ENCODE measurements at places on chromosomes 7 and 10.

DNA sequence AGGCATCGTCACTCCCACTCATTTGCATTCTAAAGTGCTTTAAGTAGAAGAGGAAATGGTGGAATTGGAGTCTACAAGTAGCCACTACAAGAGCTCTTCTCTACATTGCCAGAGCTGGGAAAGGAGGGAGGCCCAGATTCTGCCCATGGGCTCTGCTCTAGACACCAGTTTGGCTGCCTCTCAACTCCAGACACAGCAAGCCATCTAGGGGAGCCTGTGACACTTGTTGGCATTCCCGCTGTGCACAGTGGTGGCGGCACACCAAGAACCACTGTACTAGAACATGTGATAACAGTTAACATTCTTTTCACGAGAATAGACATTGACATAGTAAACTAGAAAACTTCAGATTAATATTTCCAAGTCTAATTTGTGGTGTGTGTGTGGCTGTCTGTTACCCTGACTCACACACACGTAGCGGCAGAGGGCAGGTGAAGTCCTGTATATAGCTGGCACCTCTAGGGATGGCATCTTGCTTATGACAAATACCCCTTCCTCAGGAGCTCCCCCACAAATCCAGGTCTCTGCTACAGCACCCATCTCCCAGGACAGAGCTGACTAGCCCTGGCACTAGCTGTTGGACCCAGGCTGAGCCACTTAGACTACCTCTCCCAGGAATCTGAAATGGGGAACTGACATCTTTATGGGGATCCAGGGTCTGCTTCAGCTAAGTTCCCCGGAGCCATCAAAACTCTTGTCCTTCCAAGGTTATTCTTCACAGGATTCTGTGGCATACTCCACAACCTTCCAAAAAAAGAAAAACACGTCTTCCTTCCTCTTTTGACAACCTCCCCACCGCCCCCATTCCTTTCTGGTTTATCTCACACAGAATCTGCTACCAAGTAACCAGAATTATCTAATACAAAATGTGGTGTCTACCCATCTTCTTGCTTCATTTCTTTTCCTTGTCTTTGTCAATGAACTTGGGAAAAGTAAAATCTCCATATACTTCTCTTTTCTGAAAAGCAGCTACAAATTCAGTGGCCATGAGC lies 54.7 kb upstream of the MRLN start:
- DNase-seq = no peak

GRCh38 chr7:12389089-12389700 lies 14.5 kb downstream of the VWDE start:
- peak; percentile 77 for DNase-seq

- DNase-seq = no peak
Measured at GRCh38 chr10:50395271-50395670, 144.0 kb upstream of the ASAH2 start.

DNA sequence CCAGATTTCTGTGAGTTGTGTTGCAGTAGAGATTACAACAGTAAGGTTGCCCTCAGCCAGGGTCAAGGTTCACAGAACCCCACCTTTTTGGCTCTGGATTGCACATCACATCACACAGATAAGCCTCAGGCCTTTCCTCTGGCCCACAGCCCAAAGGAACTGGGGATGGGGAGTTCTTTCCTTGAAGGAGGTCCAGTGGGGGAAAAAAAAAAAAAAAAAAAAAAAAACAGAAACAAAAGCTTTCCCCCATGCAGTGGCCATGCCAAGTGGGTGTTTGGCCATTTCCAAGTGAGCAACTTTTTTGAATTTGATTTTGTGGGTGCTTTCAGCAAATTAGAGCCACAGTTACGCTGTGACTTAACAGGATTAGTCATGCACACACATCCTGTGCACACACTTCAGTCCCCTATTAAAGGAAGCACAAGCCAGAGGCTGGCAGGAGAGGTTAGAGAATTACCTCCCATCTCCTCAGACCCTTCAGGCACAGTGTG lies 79.3 kb upstream of the NANOS1 start:
- no peak for DNase-seq

GRCh38 chr10:131430716-131431412 lies 119.3 kb upstream of the TCERG1L start:
- no peak for DNase-seq

GRCh38 chr7:28956608-28957063 lies 1.5 kb downstream of the TRIL start:
- DNase-seq = no peak

DNA sequence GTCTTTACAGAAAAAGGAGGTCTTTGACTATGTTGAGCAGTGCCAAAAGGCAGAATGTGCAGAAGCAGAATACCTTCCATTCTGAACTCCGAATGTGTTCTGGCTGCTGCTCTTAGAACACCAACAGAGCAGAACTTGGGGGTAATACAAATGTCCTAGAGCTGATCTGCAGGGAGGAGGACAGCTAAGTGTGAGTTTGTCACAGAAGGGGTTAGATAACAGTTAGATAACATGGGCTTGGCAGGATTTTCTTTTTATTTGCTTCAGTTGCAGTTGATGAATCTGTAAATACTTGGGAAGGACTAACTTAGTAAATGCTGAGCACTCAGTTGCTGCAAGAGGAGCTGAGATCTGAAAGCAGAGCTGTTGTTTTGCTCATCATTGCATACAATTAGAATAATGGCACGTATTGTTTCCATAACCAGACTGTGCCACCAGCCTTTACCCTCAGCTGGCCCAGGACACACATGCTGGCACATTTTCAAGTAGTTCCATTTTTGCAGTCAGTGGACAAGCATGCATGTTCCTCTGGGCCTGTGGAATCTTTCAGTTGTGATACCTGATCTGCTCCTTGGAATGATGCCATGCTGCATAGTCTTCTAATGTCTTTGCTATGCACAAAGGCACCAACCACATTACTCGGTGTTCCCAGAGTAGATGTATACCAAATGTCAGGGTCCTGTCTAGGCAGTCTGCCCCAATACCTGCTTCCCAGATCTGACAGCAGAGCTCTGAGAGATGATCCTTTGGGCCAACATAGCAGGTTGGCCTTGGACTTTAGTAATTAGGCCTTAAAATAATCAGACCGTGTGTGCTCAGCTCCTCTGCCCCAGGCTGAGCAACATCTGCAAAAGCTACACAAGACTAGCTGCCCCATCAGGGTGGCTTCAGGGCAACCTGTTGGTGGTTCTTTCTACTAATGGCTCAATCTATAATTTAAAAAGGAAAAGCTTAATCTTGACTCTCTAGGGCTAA lies 55.7 kb downstream of the GSDME start:
- DNase-seq = no peak

- no peak for DNase-seq
Measured at GRCh38 chr7:83819911-83820310, 171.0 kb upstream of the SEMA3E start.

DNA sequence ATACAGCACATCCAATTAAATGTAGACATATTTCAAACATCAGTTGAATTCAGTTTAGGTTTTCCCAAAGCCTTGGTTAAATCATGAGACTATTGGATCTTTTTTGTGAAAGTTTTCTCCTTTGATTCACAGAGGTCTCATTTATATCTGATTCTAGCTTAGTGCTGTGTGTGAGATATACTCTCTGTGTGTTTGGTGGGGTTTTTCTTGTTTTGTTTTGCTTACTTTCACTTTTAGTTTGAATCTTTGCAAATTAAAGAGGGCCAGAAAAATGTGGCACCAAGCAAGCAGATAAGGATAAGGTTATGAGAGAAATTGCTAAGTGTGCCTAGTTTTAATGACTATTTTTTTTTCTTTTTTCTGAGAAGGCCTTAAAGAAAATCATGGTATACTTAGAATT lies 12.6 kb upstream of the OR6B1 start:
- no peak for DNase-seq

DNA sequence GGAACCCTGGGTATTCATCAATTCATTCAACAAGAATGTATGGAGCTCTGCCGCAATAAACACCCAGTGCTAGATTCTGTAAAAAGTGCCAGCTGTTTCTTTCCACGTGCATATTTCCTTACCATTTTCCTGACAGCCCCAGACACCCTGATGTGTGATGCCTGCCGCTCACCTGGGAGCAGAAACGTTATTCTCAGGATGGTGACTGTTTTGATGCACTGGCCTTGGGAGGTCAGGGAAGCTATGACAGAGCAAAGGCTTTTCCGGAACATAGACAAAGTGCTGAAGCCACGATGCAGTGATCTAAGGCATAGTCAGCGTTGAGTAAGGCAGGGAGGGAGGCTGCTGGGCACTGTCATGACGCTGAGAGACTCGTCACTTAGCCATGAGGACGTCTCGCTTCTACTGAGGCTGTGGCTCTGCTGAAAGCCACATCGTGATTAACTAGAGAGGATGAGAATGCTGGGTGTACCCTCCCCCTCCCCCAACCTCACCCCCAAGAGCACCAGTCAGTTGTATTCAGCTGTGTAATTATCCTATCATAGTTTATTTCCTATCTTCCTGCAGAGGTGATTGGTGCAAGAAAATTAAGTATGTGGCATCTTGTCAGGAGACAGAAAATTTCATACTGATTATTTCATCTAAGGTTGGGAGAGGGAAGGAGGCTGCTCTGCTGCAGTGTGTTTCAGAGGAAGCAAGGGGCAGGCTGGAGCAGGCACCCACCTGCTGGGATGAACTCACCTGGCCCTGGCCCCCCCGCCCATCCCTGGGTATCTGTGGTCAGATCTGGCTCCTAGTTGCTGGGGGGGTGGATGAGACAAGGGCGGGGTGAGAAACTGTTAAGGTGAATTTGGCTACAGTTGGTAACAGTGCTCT lies 48.8 kb upstream of the SMNDC1 start:
- peak; percentile 70 for DNase-seq

DNA sequence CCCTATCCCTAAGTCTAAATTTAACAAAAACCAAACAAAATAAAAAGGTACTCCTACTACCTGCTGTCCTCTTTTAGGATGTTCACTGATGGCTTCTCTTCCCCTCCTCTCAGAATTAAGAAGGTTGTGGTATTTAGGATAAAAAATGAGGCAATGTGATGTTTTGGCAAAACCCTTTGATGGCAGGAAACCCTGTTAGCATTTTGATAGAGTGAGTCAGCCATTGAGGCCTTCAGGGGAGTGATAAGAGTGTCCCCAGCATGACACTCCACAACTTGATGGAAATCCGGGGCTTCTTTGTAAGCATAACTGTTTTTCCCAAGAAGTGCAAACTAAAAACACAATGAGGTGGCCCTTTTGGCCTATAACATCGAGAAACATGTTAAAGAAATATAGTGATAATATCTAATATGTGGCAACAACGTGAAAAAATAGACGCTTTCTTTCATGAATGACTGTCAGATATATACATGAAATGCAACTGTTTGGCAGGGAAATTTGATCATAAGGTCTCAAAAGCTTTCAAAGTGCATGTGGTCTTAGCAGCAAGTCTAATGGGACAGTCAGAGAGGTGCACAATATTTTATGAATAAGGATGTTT lies 55.0 kb downstream of the PRTFDC1 start:
- DNase-seq = no peak

GRCh38 chr10:12766223-12766622 lies 235.3 kb downstream of the CCDC3 start:
- DNase-seq = no peak

DNA sequence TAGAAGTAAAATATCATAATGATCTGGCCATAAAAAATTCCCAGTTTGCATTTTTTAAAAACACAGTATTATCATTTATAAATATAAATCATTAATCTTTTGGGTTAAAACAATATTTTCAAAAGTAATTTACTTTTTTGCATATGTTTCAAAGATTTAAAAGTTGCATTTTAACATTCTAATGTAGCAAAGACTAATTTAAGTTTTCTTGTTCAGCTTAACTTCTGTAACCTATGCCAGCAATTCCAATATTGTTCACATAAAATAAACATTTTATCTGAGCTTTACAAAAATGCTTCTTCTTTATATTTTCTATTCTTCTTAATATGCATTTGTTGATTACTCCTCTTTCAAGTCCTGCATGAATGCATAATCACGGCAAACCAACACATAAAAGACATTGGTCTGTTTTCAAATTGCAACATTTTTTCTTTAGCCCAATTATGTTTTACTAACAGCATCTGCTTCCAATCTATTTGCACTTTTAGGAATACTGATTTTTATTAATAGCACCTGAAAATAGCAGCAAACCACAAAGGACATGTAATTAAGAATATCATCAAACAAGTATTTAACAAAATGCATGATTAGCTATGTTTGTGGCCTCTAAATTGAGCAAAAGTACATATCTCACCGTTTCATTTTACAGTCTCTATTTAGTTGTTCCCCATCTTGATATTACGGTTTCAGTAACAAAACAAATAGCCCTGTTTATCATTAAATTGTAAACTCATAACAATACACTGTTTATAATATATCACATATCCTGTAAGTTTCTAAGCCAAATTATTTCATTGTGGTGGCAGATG lies 286.9 kb upstream of the NFE2L3 start:
- DNase-seq = no peak

DNA sequence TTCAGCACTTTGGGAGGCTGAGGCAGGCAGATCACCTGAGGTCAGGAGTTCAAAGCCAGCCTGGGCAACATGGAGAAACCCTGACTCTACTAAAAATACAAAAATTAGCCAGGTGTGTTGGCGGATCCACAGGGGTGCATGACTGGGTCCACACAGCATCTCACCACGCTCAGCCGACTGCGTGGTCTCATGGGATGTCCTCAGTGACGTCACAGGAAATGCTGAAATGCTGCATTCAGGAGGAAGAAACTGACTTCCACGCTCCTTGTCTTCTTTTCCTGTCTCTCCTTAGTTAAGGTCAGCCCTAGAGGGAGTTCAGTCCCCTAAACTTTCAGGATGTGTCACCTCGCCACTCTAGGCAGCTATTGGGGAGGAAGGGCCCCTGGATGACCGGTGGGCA lies 42.9 kb downstream of the XRCC2 start:
- DNase-seq = no peak

GRCh38 chr10:98458809-98459784 lies 12.4 kb upstream of the HPS1 start:
- DNase-seq = no peak

GRCh38 chr7:119562839-119563238 lies 710.1 kb upstream of the KCND2 start:
- no peak for DNase-seq

- DNase-seq = no peak
Measured at GRCh38 chr10:1754506-1755153, 17.3 kb upstream of the ADARB2 start.

Measured in RPMI8226 (cell line).